ENCODE measurements at places on chromosomes 11 and 22.

DNA sequence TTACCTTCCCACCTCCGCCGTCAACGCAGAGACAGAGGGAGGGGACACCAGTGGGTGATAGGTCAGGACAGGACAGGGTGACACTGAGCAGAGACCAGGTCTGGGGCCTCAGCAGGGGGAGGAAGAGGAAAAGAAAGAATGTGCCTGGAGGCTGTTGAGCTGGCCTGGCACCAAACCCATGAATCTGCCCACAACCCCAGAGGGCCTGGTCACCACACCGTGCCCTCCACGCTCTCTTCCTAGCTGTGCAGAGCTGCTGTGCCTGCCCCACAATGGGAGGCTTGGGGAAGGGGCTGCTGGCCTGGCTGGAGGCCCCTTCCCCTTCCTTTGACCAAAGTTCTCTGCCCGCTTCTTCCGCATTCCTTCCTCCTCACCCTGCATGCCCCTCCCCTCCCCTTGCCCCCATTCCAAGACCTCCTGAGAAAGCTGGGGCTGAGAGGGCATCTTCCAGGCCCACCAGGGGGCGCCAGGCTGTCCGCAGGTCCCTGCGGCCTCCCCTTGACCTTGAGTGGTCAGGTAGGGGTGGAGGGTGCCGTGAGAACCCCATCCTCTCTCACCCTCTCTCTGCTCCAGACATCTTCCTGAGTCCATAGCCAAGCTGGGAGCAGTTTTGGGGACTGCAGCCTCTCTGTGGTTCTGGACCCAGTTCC, 11.0 kb upstream of the CACNA1I start:
- no peak for DNase-seq

DNA sequence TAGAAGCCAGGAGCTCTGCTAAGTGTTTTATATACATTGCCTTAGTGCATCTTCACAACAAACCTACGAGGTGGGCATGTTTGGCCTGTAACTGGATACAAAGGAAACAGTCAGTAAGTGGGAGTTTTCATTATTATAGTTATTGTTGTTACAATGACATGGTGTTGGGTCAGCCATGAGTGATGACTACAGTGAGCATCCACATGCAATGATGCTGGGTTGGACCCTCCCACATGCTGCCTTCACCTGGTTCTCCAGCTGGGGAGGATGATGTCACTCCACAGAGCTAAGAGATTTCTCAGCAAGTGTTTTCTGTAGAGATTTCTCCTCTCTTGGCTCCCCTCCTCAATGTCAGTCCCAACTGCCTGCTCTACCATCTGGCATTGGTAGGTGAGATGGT, 59.3 kb downstream of the EHF start:
- no peak for DNase-seq

GRCh38 chr11:77253690-77254089, 47.8 kb downstream of the GDPD4 start:
- DNase-seq, result no peak

DNA sequence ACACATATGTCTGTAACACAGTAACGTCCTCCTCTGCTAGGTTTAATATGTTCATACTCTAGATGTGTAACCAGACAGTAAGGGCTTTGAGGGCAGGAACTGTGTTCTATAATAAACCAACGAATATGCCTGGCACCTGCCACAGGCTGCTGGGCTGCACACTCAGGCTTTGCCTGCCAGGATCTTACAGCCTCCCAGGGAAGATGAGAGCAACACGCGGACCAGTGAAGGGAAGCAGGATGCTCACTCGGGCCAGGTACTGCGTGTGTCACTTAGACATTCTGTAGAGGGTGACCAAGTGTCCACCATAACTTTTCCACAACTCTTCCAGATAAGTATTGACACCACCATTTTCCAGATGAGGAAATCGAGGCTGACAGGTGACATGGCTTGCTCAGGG, 21.7 kb upstream of the BAIAP2L2 start:
- no peak for DNase-seq

- DNase-seq, result no peak
These were observed 22.1 kb downstream of the THOC5 start for GRCh38 chr22:29531419-29531818.

- DNase-seq, result no peak
These were observed 60.2 kb downstream of the ENDOD1 start for GRCh38 chr11:95149651-95150364.

GRCh38 chr11:69526453-69526810, 45.0 kb downstream of the LINC01488 start:
- DNase-seq, result no peak

Data from hepatic stellate cell (primary cell).